ENCODE measurements at places on chromosomes 6 and 20.

DNA sequence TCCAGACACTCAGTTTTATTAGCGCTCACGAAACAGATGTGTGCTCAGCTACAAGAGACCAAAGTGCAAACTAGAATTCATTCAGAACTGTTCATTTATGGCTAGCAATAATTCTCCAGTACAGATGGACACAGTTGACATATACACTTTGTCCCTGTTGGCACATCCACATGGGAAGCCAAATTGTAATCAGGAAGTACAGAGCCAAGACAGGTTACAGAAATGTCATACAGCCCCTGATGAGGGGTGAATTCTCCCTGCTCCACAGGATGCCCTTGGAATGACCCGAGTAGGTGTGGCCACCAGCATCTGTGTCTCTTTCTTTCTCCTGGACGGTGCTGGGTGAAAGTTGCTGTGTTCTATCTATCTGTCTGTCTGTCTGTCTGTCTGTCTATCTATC lies 7.6 kb downstream of the DHX35 start:
- DNase-seq: no peak

DNA sequence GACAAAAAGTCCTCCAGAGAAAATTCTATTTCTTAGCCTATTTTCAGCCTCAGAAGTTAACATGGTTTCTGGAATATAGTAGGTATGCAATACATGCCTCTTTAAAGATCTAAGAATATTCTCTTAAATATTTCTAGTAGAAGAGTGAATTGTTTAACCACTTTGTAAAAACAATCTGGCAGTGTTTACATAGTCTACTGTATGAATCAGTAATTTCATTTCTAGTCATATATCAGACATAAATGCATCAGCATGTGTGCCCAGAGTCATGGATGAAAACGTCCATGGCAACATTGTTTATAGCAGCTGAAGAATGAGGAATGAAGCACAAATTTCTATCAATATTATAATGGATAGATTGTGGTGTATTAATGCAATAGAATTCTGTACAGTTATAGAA lies 124.9 kb downstream of the NKAIN2 start:
- DNase-seq: no peak

GRCh38 chr20:45835825-45836224 lies 2.2 kb downstream of the SNX21 start:
- no peak for DNase-seq

DNA sequence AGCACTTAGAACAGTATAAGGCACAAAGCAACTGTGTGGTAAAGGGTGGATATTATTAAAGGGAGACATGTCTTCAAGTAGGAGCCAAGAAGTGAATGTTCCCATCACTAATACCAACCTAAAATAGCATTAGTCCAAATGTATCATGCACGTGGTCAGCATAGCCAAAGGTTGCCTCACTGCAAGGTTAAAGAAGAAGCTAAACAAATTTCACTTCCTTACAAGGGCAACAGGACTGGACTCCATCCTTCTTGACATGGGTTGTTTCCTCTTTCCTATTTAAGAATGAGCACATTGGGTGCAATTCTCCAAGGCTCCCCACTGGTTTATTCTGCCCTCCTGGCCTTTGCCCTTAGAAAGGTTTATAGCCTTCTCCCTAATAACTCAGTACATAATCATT lies 186.7 kb downstream of the PHACTR1 start:
- DNase-seq: no peak

DNA sequence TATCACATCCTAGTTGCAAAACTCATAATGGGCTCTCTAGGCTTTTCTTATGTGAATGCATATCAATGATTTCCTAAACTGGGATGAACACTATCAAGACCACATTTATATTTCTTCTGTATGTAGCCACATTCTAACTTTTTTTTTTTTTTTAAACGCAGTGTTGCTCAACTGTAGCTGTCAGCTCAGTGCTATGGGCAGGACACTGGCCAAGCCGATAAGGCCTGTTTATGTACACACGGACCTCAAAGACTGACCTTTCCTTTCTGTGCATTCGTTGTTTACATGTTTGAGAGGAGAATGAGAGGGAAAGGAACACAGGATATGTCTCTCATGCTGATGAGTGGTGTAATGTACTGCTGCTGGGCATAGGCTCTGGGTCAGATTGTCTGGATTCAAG lies 75.1 kb upstream of the B3GAT2 start:
- no peak for DNase-seq

DNA sequence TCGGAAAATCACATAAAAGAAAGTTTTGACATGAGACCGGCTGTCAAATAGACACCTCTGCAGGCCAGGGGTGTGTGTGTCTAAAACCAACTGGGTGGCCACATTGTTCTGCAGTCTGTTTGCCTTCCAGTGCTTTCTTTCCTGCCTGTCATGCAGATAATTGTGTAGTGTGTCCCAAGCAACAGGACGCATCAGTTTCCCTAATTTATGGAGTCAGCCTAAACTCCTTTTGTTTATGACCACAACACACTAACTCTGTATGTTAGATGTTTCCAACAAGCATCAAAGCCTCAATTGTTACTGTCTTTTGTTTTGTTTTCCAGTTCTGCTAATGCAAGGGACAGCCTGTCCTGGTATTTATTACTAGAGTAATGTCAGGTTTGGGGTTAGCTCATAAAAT lies 205.7 kb downstream of the ATXN1 start:
- DNase-seq: no peak

- no peak for DNase-seq
These were observed 125.3 kb downstream of the DLL1 start for GRCh38 chr6:170165471-170166117.

Data from activated T-helper 9 cell treated with anti-CD3 and anti-CD28 coated beads, Interleukin-2, amount 50 U/mL, for 16 hours (primary cell).